Stimulated activated CD4-positive, alpha-beta T cell treated with anti-CD3 and anti-CD28 coated beads, Interleukin-15, amount 100 ng/mL, for 48 hours (primary cell): ENCODE measurements at places on chromosomes 6 and 20.

- no peak for DNase-seq
Measured at GRCh38 chr20:51489611-51490010, 52.9 kb downstream of the NFATC2 start.

GRCh38 chr6:169927711-169928110 lies 176.3 kb downstream of the ERMARD start:
- no peak for DNase-seq

GRCh38 chr6:118735320-118735719 lies 83.9 kb upstream of the CEP85L start:
- no peak for DNase-seq

DNA sequence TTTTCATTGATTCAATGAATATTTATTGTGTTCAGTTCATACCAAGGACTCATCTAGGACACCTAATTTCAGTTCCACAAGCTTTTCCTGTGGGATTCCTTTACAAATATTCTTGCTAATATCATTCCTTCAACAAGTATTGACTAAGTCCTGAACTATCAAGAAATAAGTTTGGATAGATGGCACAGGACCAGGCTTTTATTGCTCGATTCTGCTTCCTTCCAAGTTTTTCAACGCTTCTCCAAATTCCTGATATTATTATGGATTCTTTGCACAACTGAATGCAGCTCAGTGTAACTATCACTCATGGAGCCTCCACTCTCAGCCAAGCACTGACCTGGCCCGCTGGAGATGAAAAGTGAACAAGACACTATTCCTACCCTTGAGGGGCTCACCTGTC lies 32.7 kb upstream of the COL21A1 start:
- no peak for DNase-seq

DNA sequence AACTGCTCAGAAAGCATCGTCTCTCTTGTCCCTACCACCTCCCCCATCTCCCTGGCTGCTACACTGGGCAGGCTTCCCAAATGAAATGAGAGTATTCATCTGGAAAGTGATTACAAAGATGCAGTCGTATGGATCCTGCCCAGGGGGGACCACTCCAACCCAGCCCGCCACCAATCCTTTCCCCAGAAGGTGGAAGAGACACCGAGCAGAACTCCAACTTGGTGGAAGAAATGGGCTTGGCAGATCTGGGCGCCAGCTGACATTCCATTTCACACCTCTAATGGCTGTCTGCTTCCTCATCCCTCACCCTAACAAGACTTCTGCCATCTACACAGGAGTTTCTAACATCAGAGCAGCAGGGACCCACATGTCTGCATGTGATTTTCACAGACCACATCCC lies 12.7 kb downstream of the PKHD1 start:
- DNase-seq: no peak

DNA sequence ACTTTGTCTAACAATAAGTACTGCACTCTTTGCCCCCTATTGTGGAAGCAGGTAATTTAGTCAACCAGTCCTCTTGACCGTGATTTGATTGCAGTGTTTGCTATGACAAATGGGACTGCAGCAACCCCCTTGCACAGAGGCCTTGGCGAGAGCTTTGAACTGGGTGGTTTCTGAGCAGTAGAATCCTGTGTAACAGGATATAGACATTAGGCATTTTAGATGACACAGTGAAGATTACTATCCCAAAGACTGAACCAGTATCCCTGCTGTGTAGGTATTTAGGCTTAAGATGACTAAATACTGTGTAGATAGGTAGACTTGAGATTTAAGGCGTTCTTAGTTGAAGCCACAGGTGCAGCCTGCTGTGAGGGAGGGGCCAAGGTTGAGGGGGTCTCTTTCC lies 9.9 kb downstream of the DNMT3B start:
- no peak for DNase-seq

DNA sequence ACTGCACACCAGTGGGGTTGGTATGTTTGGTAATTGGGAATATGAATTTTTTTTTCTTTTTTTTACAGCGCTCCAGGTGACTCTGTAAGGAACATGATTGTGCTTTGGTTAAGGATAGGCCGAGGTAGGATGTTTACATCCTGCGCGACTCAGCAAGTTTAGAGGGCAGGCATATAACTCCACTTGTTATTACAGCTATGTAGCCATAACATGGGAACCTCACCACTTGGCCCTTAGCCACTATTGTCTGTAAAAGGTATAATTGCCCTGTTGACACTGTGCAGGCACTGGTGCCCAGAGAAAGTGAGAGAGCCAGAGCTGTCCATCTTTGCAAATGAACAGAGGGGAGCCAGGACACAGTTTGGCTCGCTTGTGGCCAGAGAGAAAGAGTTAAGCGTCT lies 172.9 kb downstream of the MCHR2 start:
- no peak for DNase-seq

GRCh38 chr6:133827766-133828165 lies 61.1 kb upstream of the TCF21 start:
- no peak for DNase-seq

- no peak for DNase-seq
Measured at GRCh38 chr6:26323525-26324294, 41.3 kb upstream of the BTN3A2 start.

DNA sequence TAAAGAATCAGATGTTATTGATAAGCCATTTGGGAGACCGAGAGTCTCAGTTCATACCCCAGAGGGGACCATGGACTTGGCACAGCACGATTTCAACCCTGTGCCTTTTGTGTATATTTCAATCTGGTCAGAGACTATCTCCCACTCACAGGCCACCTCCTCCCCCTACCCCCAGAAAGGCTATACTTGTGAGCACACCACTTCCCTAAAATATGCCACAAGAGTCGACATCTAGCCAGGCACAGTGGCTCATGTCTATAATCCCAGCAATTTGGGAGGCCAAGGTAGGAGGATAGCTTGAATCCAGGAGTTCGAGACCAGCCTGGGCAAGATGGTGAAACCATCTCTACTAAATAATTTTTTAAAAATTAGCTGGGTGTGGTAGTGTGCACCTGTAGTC lies 13.6 kb upstream of the TCF15 start:
- DNase-seq: no peak

- no peak for DNase-seq
Measured at GRCh38 chr6:167130008-167130677, 7.2 kb downstream of the CCR6 start.

- DNase-seq: no peak
Measured at GRCh38 chr20:41366546-41367392, at the start of gene EMILIN3. Gene EMILIN3, minus strand, starts transcription at chr20:41366818. Its CDS starts 184 bp downstream, at chr20:41366634.

GRCh38 chr20:13525225-13525940 lies 113.3 kb downstream of the TASP1 start:
- DNase-seq: no peak

- no peak for DNase-seq
Measured at GRCh38 chr20:56328861-56329260, 29.9 kb upstream of the FAM210B start.

- no peak for DNase-seq
Measured at GRCh38 chr20:59733351-59733750, 129.0 kb downstream of the PHACTR3 start.

- no peak for DNase-seq
Measured at GRCh38 chr6:83117802-83118201, 50.3 kb downstream of the DOP1A start.

GRCh38 chr6:144131248-144131709 lies 19.0 kb upstream of the STX11 start:
- DNase-seq: no peak

DNA sequence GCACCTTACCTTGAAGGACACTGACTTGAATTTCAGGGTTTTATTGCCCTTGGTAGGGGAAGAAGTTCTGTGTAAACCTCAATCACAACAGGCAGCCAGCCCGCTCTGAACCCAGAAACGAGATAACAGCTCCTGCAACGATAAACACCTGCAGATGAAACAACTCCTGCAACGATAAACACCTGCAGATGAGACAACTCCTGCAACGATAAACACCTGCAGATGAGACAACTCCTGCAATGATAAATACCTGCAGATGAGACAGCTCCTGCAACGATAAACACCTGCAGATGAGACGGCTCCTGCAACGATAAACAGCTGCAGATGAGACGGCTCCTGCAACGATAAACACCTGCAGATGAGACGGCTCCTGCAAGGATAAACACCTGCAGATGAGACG lies 54.0 kb upstream of the TBXT start:
- no peak for DNase-seq

GRCh38 chr6:151806757-151807512 lies 547 bp upstream of the ESR1 start:
- no peak for DNase-seq

DNA sequence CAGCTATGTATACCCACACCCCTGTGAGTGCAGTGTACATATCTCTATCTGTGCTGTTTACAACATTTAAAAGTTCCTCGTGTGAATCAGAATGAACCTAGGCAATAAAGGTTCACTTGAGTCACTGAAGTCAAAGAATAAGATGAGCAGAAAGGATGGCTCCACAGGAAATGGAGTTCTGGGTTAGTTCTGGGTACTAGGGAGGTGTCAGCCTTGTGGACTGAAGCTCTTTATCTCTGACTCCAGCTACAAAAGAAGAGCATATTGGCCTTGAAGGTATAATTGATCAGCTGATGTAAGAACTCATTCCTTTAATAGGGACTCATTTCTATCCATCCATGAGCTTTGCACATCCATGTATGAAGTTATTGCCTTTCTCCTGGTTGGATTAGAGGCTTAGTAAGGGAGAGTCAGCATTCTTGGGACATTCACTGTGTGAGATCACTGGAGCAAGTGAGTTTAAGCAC lies 73.9 kb upstream of the BACH2 start:
- DNase-seq: no peak

DNA sequence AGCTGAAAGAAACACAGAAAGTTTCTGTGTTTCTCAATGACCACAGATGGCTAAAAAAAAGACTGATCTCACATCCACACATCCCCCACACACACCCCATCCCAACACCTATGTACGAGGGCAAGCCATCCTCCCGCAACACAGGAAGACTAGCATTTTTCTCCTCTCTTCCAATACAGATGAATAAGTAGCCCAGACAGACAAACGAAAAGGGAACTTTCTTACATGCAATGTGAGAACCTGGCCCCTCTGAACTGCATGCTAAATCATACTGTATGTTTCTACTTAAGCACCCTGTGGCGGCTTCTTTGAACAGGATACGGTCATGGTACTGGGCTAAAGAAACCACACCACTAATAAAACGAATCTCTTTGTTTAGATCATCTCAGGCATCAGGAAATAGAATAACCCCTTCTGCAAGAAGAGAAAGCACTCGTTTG lies 116.2 kb downstream of the GMDS start:
- no peak for DNase-seq

- DNase-seq: no peak
Measured at GRCh38 chr20:6504826-6505225, 262.7 kb upstream of the BMP2 start.

DNA sequence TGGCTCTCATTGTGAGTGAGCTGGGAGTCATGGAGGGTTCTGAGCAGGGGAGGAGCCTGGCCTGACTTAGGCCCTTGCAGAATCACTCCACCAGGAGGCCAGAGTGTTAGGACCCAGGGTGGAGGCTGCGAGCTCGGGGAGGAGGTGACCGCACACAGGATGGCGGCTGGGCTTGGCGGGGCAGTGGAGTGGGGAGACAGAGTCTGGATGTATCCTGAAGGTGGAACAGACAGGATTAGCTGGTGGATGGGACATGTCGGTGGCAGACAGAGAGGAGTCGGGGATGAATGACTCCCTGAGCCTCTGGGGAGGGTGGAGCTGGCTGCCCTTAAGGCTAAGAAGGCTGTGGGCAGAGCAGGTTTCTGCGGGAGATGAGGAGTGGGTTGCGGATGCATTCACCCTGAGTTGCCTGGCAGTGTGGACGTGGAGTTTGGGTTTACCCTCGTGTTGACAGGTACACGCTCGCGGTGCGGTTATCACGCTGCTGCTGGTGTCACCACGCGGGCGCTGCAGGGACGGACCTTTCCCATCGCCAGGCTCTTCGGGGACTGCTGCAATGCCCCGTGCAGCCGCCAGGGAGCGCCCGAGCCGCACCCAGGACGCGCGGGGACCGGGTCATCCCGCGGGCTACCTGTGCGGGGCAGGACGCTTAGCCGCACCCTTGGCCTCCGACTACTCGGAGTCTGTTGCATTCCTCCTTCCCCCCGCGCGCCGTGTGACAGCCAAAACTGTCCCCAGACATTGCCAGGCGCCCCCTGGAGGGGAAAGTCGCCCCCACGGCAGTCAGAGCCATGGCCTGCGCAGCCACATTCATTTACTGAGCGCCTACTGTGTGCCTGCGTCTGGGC lies 43.0 kb upstream of the PTGIS start:
- DNase-seq: peak; percentile 72

- DNase-seq: no peak
Measured at GRCh38 chr6:142222022-142222421, 75.0 kb downstream of the VTA1 start.

- no peak for DNase-seq
Measured at GRCh38 chr20:24406750-24407149, 62.7 kb upstream of the SYNDIG1 start.
